Stimulated activated CD8-positive, alpha-beta memory T cell treated with anti-CD3 and anti-CD28 coated beads, Interleukin-4, amount 100 ng/mL, for 48 hours (primary cell): ENCODE measurements at places on chromosomes 6 and 20.

GRCh38 chr20:46253391-46253790 is 54.9 kb downstream of the CDH22 start:
- no peak for DNase-seq

DNA sequence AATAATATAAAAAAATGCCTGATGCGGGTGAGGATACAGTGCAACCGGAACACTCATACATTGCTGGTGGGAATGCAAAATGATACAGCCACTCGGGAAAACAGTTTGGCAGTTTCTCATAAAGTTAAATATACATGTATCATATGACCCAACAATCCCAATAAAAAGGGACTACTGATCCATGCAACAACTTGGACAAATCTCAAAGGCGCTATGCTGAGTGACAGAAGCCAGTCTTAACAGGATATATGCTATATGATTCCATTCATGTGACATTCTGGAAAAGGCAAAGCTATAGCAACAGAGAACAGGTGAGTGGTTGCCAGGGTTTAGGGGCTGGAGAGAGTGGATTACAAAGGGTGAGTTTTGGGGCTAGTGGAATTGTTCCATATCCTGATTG is 170.2 kb upstream of the MLN start:
- no peak for DNase-seq

DNA sequence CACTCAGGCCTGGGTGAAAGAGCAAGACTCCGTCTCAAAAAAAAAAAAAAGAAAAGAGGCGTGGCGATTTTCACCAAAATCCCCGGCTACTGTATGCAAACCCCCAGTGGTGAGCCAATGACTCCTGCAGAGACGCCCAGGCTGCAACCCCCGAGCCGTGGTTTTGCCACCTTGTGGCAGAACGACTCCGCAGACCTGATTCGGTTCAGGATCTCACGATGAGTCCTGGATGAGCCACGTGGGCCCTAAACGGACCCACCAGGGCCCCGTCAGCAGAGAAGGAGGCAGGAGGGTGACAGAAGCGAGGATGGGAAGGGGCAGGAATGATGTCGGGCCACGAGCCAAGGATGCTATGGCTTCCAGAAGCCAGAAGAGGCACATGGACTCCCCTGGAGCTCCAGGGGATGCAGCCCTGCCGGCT is 42.5 kb downstream of the SLC2A4RG start:
- DNase-seq: peak; percentile 55

GRCh38 chr6:168648240-168649125 is 207.5 kb downstream of the SMOC2 start:
- no peak for DNase-seq

- no peak for DNase-seq
Measured at GRCh38 chr20:4508773-4509172, 212.9 kb upstream of the PRND start.

DNA sequence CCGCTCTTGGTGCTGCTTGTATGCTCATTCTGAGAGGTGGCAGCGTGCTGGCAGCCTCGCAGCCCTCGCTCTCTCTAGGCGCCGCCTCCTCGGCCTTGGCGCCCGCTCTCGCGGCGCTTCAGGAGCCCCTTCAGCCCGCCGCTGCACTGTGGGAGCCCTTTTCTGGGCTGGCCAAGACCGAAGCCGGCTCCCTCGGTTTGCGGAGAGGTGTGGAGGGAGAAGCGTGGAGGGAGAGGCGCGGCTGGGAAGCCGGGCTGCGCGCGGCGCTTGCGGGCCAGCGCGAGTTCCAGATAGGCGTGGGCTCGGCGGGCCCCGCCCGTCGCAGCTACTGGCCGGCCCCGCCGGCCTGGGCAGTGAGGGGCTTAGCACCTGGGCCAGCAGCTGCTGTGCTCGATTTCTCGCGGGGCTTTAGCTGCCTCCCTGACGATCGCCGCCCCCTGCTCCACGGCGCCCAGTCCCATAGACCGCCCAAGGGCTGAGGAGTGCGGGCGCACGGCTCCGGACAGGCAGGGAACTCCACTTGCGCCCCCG is 19.5 kb upstream of the FAM8A1 start:
- DNase-seq: peak; percentile 57

DNA sequence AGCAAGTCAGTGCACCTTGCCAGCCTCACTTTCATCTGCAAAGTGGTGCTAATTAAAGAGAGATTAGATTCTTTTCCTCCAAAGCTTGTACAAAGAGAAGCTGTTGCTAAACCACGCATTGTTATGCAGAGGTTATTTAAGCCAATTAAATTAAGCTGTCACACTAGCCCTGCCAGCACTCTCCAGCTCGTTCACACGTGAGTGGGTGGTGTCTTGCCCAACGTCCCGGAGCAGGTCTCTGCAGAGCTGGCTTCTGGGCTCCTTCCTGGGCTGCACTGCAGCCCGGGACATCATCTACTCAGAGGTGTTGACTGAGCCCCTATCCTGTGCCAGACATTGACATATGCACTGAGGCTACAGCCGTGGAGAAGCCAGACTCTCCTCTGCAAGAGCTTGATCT is 401.6 kb upstream of the SULF2 start:
- DNase-seq: no peak

DNA sequence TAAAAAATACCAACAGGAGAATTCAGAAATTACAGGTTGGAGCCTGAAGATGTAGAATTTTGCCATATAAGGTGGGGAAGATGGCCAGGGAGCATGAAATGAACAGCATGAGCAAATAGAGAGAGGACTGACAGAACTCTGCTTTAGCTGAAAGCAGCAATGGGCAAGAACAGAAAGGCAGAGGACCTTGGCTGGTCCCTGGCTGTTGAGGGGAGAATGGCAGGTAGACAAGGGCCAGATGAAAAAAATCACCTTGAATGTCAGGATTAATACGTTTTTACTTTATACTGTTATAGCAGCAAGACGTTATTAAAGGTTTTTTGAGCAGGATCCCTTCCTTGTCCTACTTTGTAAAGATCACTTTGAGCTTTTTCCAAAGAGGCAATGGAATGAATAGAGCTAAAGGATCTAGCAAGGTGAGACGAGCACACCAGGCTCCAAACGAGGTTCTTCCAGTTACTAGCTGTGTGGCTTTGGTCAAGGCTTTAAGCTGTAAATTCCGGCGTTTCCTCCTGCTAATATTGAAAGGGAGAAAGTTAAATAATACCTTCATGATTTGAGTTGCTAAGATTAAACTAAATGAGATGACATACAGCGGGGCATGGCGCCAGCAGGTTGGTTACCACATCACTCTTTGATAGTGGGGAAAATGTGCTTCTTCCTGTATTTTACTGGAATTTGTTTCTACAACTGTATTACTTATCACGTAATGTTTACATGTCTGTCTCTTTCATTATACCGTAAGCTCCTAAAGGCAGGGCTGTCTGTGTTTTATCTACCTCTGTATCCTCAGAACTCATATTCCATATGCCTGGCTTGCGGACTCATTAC is 776 bp downstream of the PPIL1 start:
- DNase-seq: no peak

GRCh38 chr20:22430746-22431168 is 153.6 kb downstream of the FOXA2 start:
- DNase-seq: no peak

DNA sequence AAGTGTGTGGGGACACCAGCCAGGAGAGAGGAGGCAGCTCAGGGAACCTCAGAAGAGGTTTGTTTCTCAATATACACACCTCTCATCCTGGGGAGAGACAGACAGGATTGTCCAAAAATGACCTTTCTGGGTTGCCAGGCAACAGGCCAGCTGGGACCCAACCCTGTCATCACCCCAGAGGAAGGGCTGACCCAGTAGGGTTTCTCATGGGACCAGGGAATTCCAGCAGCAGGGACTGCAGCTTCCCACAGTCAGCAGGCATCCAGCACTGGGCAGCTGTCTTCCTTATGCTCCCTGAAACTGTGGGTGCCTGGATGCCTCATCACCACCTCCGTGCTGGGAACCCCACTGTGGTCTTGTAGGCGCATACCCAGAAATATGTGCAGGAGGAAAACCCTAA is 1.3 kb downstream of the C20orf202 start:
- no peak for DNase-seq

DNA sequence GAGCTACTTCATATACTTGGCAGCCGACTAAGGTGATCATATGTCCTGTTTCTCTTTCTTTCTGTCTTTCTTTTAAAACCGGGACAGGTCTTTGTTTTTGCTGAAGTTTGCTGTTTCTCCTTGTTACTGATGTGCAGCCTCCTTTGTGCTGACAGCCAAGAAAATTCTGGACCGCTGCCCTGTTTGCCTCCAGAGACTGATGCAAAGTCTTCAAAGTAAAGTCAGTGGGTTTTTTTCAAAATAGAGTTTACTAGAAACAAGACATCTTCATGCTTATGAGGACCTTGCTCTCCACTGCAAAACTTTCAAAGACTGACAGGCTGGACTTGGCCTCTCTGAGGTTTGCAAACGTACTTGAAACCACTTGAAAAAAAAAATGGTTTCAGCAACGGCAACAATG is 510.5 kb upstream of the MAP3K7 start:
- no peak for DNase-seq

DNA sequence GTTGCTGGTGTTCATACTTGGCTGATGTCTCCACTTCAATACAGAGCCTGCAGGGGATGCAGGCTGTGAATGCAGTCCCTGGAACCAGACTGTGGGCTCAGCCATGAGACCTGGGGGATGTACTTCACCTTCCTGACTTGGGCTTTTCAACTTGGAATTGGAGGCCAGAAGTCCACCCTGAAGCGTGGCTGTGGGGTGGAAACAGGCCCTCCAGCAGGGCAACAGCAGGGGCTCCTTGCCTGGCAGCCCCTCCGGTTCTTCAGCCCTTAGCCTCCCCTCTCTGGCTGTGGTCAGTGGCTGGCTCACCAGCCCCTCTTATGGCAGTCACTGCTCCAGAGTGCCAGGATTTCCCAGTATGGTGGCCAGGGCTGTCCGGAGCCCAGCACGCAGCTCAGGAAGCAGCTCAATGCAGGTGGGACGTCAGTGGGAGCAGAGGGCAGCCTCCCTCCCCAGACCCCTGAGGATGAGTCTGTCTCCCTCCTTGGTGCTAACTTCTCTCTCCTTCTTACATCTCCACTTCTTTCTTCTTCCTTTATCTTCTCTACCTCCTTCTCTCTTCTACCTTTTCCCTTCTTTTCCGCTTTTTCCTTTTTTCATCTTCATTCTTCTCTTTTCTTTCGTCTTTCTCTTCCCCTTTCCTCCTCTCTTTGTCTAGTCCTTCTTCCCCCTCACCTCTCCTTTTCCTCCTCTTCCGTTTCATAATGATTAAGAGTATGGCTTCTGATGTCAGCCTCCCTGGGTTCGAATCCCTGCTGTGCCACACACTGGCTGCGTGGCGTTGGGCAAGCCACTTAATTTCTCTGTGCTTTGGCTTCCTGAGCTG is 45.3 kb downstream of the SLC52A3 start:
- no peak for DNase-seq

- DNase-seq: no peak
Measured at GRCh38 chr6:17679726-17680125, 27.0 kb downstream of the NUP153 start.

- DNase-seq: no peak
Measured at GRCh38 chr20:34049897-34050695, 56.4 kb downstream of the RALY start.

- DNase-seq: no peak
Measured at GRCh38 chr6:139801571-139802321, 427.3 kb upstream of the CITED2 start.

GRCh38 chr6:40912158-40912946 is 126.7 kb downstream of the UNC5CL start:
- DNase-seq: peak; percentile 43

- DNase-seq: peak; percentile 8
Measured at GRCh38 chr20:4088766-4089165, 73.4 kb upstream of the RNF24 start.

DNA sequence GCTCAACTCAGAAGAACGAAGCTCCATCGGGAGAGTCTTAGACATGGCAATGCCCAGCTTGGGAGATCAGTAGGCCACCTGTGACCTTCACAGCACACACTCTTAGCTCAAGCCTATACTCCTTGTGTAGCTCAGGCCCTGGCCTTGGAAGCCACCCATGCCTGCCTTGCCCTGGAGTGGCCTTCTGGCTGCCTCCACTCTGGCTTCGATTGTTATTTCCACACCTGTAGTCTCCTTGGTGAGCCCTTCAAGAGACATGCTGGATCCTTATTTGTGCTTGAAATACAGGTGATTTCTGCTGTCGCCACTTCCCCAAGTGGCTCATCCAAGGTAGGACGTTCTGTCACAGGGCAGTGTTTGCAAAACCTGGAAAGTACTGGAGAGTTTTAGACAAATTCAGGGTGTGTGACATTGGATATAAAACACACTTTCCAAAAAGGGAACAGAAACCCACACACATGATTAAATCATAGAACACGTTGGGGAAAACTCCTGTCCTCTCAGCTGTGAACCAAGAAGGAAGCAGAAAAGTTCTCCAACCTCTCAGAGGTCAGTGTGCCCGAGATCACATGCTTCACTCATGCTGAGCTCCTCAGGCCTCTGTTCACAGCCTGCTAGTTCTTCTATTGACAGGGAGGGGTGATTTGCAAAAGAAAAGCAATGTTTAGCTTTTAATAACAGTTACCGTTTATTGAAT is 391.8 kb downstream of the CDC5L start:
- no peak for DNase-seq

DNA sequence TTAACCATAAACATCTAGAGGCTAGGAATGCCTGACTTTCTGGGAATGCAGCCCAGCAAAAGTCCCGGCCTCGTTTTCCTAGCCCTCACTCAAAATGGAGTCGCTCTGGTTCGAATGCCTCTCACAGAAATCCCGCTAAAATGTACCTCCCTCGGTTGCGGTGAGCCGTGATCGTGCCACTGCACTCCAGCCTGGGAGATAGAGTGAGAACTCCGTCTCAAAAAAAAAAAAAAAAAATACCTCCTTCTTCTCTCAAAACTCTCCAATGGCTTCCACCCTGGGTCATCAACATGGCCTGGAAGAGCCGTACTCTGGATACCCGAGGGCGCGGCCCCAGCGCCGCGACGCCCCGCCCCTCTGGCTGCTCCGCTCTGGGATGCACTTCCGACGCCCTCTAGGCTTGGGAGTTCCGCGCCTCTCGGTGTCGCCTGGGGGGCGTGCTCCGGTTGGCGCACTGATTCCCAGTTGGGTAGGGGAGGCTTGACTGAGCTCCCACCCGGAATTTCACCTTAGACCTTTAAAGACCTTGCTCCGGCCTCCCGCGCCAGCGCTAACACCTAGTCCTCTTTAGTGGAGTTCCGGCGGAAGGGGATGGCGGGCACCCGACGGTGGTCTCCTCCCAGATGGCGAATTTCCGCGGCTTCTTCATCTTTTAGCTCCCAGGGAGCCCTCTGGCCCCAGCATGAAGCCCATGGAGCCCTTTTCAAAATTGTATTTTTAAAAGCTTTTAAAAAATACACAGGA is 12.3 kb downstream of the HMGN4 start:
- peak; percentile 77 for DNase-seq
